ENCODE measurements at places on chromosomes 11 and 22. TPM values are rescaled to one million over a fixed set of nuclear protein-coding genes. Genes with fewer than 3 reads are reported as not detected.

The KREMEN1 gene
- total RNA-seq: 31.9 TPM

The BARX2 gene
- 0.12 TPM for total RNA-seq

The FAM111B gene
- total RNA-seq: 10.7 TPM

The RAB38 gene
- 15.1 TPM for total RNA-seq

DNA sequence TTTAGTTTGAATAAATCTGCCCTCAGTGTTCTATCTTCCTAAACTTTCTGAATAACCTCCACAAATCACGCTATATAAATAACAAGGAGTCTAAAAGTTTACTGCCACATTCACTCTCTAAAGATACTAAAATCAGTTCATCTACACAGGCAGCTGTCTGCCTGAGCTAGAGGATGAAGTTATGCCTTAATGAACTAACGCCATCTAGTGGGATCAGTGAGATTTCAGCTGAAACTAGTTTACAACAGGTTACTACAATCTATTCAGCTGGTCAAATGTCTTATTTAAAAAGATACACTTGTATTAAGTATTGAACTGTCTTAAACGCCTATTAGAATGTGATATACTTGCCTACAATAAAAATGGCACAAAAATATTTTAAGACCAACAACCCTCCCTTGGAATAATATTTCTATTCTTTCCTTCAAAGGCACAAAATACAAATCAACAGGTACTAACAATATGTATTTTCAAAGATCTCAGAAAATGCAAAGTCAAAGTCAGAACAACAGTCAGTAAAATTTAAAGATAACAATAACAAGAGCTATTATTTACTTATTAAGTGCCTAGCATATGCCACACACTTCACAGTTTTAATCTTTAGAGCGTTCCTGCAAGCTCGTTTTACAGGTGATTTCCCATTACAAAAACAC lies 84.1 kb downstream of the LARGE2 start:
- H3K27me3 ChIP-seq: no peaks in the 10 kb centered on the region
- H3K36me3 ChIP-seq: no peaks in the 10 kb centered on the region
- no peak overlapping the region for H3K4me3 ChIP-seq
- peak; percentile 63 for DNase-seq

DNA sequence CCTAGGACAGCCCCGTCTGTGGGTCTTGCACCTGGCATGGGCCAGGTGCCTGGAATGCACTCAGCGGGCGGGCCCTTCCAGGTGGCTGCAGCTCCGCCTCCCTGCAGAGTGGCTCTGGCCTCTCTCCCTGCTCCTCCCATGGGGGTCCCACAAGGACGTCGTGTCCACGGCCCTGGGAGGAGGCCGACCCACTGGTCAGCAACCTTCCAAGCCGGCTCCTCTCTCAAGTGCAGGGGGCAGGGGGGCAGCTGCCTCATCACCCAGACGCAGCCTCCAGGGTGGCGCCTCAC lies 41.9 kb downstream of the CERK start:
- H3K36me3 ChIP-seq: peaks cover 9% of the 10 kb centered on the region
- no peak overlapping the region for H3K27ac ChIP-seq
- H3K4me1 ChIP-seq: no peaks in the 10 kb centered on the region
- H3K4me3 ChIP-seq: no peak overlapping the region
- H3K27me3 ChIP-seq: no peaks in the 10 kb centered on the region

DNA sequence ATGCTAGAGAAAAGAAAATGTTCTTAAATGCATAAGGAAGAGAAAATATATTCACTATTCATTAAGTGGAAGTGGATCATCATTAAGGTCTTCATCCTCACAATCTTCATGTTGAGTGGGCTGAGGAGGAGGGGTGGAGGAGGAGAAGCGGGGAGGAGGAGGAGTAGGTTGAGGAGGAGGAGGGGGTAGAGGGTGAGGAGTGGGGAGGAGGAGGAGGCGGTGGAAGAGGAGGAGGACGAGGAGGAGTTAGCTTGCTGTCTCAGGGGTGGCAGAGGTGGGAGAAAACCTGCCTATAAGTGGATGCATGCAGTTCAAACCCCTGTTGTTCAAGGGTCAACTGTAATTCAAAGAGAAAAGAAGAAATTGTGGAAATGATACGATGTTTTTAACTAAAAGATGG lies 71.6 kb downstream of the MYEOV start:
- H3K4me3 ChIP-seq: no peak overlapping the region
- no peak for DNase-seq
- H3K36me3 ChIP-seq: peaks cover 2% of the 10 kb centered on the region
- no peak overlapping the region for H3K27ac ChIP-seq
- H3K4me1 ChIP-seq: peaks cover 15% of the 10 kb centered on the region

DNA sequence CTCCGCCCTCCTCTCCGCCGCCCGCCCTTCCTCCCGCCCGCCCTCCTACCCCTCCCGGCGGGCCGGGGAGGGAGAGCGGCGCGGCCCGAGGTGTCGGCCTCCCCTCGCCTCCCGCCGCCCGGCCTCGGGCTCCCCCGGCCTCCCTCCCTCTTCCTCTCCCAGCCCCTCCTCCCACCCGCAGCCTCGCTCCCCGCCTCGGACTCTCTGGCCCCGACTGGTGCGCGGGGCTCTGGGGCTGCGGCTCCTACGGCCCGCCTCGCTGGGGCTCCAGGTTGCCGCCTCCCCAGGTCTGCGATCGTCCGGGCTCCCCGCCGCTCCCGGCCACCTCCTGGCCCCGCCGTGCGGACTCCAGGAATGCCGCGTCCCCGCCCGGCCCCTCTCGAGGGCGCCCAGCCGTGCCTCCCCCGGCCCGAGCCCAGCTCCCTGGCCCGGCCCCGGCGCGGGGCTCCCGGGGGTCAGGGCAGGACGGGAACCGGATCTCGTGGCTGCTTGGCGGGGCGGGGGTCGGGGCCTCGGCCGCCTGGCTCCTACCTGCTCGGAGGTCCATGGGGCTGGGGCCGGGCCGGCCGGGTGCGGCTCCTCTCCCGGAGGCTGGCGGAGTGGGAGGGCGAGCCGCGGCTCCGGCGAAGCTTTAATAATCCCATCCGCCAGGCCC lies at the start of gene CLCF1:
Gene CLCF1, minus strand, starts transcription at position 606 of the 655 bp plus-strand sequence. Its CDS starts 59 bp downstream, at position 547.
- DNase-seq: no peak
- H3K4me1 ChIP-seq: peaks cover 50% of the 10 kb centered on the region

DNA sequence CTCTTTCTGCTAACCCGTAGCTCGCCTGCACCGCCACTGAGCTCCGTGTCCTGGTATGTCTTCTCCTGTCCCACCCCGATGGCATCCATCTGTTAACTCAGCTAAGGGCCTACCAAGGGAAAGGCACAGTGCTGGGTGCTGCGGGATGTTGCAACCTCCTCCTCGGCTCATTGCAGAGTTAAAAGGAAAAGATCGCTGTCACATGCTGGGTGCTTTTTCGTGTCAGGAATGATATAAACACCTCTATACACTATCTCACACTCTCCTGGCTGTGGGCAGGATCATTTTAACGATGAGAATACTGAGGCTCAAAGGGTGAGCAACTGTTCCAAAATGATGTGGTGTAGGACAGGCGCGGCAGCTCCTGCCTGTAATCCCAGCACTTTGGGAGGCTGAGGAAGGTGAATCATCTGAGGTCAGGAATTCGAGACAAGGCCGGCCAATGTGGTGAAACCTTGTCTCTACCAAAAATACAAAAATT lies 10.1 kb downstream of the TXN2 start:
- peaks cover 19% of the 10 kb centered on the region for H3K36me3 ChIP-seq
- H3K27ac ChIP-seq: no peak overlapping the region
- H3K27me3 ChIP-seq: no peaks in the 10 kb centered on the region
- no peak overlapping the region for H3K4me3 ChIP-seq
- no peak for DNase-seq

GRCh38 chr11:80349997-80350396 lies 909.2 kb upstream of the TENM4 start:
- no peaks in the 10 kb centered on the region for H3K4me1 ChIP-seq
- no peak overlapping the region for H3K4me3 ChIP-seq
- H3K27me3 ChIP-seq: no peaks in the 10 kb centered on the region
- DNase-seq: no peak

DNA sequence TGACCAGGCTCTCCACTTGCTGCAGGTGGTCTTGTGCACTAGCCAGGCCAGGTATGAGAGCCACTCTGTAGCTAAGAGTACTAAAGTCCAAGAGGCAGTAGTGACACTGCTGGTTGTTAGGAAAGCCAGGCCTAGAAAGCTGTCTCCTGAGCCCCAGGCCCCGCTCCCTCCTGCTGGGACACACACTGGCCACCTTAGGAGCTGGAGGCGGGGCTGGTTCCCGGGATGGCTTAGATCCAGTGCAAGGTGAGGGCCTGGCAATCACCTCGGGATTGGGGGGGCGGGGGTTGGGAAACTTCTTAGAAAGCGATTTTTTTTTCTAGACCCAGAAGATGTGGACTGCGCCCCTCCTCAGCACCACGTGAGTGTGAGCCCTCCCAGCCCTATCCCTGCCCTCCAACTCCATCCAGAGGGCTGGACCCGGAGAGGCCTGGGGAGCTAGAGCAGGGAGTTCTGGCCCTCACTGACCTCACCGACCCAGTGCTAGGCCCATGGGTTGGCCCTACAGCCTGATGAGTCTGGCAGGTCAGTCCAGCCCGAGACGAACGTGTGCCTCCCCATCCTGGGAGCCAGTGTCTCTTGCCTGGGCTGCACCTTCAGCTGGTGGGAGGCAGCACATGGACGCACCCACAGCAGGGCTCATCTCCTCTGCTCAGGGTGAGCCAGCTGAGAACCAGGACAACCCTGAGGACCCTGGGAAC lies 18.1 kb downstream of the SLC37A2 start:
- no peaks in the 10 kb centered on the region for H3K27me3 ChIP-seq
- H3K4me1 ChIP-seq: 0 out of 2 replicates have a peak, but pooled peaks cover 8% of the 10 kb centered on the region
- no peak overlapping the region for H3K4me3 ChIP-seq
- H3K36me3 ChIP-seq: no peaks in the 10 kb centered on the region

- no peaks in the 10 kb centered on the region for H3K36me3 ChIP-seq
- H3K27ac ChIP-seq: no peak overlapping the region
- H3K27me3 ChIP-seq: peaks cover 38% of the 10 kb centered on the region
- H3K4me1 ChIP-seq: no peaks in the 10 kb centered on the region
- no peak for DNase-seq
These were observed 195.4 kb upstream of the ARHGAP20 start for GRCh38 chr11:110907629-110908028.

DNA sequence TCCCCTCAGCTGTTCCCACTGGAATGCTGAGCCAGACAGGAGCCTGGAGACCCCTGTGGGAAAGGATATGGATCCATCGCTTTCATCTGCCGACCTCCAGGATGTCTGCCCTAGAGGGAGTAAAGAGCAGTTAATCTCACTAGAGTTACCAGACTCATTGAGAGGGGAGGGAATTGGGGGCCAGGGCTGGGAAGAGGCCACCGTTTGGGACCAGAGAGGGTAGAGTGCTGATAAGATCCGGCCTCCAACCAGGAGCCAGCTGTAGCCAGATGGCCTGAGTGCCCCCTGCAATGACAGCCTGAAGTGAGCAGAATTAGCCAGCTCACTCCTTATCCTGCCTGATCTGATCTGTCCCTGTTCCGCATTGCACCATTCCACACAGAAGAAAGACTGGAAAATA lies 3.7 kb upstream of the APLNR start:
- H3K27me3 ChIP-seq: peaks cover 3% of the 10 kb centered on the region
- H3K4me3 ChIP-seq: no peak overlapping the region
- no peaks in the 10 kb centered on the region for H3K36me3 ChIP-seq
- no peaks in the 10 kb centered on the region for H3K4me1 ChIP-seq
- no peak for DNase-seq
- no peak overlapping the region for H3K27ac ChIP-seq

DNA sequence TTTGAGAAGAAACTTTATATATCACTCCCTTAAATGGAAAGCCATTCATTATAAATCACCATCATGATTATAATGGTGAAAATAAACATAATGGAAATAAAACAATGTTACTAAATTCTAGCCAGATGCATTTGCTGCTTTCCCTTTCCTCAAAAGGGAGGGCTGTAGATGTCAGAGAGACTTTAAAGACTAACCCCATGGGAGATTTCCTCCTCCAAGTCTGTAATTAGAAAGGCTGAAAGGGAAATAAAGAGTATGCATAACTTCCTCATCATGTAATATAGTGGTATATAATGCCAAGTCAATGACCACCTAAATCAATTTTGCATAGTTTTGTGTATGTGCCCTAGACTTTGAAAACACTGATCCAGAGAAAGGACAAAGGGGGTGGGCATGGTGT lies 6.4 kb downstream of the CD6 start:
- DNase-seq: no peak
- H3K4me1 ChIP-seq: no peaks in the 10 kb centered on the region

GRCh38 chr22:48427731-48428211 lies 1399.9 kb downstream of the BRD1 start:
- no peak for DNase-seq
- 0 out of 2 replicates have a peak, but pooled peaks cover 4% of the 10 kb centered on the region for H3K27me3 ChIP-seq
- H3K27ac ChIP-seq: no peak overlapping the region
- no peaks in the 10 kb centered on the region for H3K36me3 ChIP-seq
- no peak overlapping the region for H3K4me3 ChIP-seq
- H3K4me1 ChIP-seq: no peaks in the 10 kb centered on the region

DNA sequence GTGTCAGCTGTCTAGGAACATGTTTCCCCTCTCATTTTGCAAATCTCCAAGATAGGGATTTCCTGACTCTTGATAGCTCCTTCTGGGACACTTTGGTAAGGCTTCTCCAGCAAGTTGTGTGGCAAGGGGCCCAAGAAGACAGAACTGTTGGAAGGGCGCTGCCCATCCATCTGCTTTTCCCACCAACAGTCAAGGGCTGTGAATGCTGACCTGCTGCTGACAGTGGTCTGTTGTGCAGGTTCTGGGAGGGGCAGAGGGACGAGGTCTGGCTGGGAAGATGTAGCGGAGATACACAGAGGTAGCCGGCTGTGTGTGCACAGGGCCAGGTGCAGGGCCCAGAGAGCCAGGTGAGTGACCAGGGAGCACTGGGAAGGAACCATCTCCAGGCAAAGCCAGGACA lies 12.2 kb downstream of the BCR start:
- H3K27me3 ChIP-seq: no peaks in the 10 kb centered on the region
- H3K27ac ChIP-seq: no peak overlapping the region
- DNase-seq: no peak
- peaks cover 2% of the 10 kb centered on the region for H3K36me3 ChIP-seq

- no peaks in the 10 kb centered on the region for H3K36me3 ChIP-seq
- H3K4me3 ChIP-seq: no peak overlapping the region
- peaks cover 7% of the 10 kb centered on the region for H3K4me1 ChIP-seq
- H3K27ac ChIP-seq: no peak overlapping the region
- peaks cover 9% of the 10 kb centered on the region for H3K27me3 ChIP-seq
- no peak for DNase-seq
These were observed 14.8 kb downstream of the APLNR start for GRCh38 chr11:57222239-57222638.

Measured in HCT116 (cell line).